ENCODE measurements at places on chromosomes 1 and 21. TPM values are rescaled to one million over a fixed set of nuclear protein-coding genes. Genes with fewer than 3 reads are reported as not detected.

- H3K4me1 ChIP-seq, result no peaks in the 10 kb centered on the region
- no peak overlapping the region for H3K4me3 ChIP-seq
- no peaks in the 10 kb centered on the region for H3K36me3 ChIP-seq
- no peaks in the 10 kb centered on the region for H3K27me3 ChIP-seq
- no peak for DNase-seq
Measured at GRCh38 chr1:180096584-180097325, 57.9 kb upstream of the QSOX1 start.

DNA sequence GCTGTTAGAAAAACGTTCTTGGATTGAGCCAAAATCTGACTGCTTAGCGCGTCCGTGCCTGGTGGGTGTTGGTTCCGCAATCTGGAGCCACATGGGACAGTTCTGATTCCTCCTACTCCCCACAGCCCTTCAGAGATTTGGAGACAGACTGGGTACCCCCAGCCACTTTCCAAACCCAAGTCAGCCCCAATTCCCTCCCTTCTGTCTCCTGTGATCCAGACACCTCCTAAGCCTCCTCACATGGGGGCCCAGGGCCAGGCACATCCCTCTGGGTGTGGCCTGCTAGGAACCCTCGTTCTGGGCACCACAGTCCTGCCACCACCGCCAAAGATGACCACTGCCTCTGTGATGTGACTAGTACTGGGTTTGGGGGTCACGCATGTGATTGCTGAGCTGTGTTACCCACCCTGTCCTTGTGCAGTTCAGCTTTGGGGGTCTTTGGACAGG lies 4.8 kb downstream of the PLA2G5 start:
- no peak overlapping the region for H3K4me3 ChIP-seq
- H3K4me1 ChIP-seq, result no peaks in the 10 kb centered on the region
- H3K27ac ChIP-seq, result no peak overlapping the region
- H3K27me3 ChIP-seq, result no peaks in the 10 kb centered on the region
- H3K36me3 ChIP-seq, result no peaks in the 10 kb centered on the region

LCE2A gene
- total RNA-seq, result not detected

GRCh38 chr1:9890224-9890731 lies 19.8 kb downstream of the CTNNBIP1 start:
- peak overlapping the region; percentile 68 for H3K27ac ChIP-seq
- H3K36me3 ChIP-seq, result no peaks in the 10 kb centered on the region
- no peaks in the 10 kb centered on the region for H3K27me3 ChIP-seq
- DNase-seq, result peak; percentile 52
- H3K4me3 ChIP-seq, result no peak overlapping the region
- peaks cover 18% of the 10 kb centered on the region for H3K4me1 ChIP-seq

GRCh38 chr1:187928288-187928687 lies 1099.5 kb downstream of the PLA2G4A start:
- H3K4me3 ChIP-seq, result no peak overlapping the region
- no peaks in the 10 kb centered on the region for H3K36me3 ChIP-seq
- no peaks in the 10 kb centered on the region for H3K27me3 ChIP-seq

C1QA gene
- 47.6 TPM for total RNA-seq

DNA sequence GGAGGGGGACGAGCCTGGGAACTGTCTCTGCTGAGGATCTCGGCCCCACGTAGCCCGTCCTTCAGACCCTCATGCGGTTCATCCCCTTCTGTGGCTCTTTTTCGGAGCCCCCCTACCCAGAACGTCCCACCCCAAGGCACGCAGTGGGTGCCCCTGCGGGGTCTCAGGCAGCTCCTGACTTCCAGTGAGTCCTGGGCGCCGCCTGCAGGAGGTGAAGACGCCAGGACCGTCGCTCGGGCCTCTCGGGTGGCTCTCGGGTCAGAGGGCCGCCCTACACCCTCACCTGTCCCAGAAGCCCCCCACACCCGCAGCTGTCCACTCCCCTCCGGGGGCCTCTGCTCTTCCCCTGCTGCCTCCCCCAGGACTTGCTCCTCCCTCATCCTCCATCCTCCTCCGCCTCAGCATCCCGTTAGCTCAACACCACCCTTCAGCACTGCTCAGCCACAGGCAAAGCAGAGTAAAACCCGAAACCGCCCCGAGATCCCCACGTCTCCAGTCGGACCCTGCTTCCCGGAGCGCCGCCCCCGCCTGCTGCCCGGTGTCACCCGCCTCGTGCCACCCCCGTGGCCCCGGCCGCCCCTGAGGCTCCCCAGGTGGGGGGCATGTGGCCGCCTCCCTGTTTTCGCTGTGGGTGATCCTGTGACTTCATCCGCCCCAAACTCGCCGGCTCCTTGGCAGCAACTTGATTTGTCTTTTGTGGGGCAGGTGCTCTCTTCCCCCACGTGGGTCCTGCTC lies 13.3 kb upstream of the POFUT2 start:
- no peak overlapping the region for H3K27ac ChIP-seq
- no peak overlapping the region for H3K4me3 ChIP-seq
- H3K27me3 ChIP-seq, result no peaks in the 10 kb centered on the region
- no peaks in the 10 kb centered on the region for H3K36me3 ChIP-seq

- H3K36me3 ChIP-seq, result no peaks in the 10 kb centered on the region
- no peak for DNase-seq
- H3K4me3 ChIP-seq, result no peak overlapping the region
Measured at GRCh38 chr1:234743791-234744611, 134.0 kb upstream of the IRF2BP2 start.

CLCA2 gene
- total RNA-seq, result 2.8 TPM

DNA sequence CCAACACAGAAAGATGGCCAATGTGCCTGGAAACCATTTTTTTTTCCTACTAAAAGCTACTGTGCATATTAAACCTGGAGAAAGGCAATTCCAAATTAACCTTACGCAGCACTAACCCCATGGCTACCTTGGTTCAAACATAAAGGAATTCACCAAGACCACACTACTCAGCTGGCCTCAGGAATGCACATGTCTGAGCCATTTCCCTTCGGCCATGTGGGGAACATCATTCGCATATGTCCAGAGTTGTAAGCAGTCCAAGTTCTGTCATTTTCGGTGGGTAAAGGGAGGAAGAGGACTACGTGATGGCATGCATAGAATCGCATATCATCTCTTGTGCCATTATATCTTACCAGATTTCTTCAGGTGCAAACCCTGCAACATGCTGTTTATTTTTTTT lies 175.4 kb downstream of the NTMT2 start:
- H3K4me1 ChIP-seq, result no peaks in the 10 kb centered on the region
- no peaks in the 10 kb centered on the region for H3K27me3 ChIP-seq
- DNase-seq, result no peak
- no peaks in the 10 kb centered on the region for H3K36me3 ChIP-seq
- no peak overlapping the region for H3K4me3 ChIP-seq

DNA sequence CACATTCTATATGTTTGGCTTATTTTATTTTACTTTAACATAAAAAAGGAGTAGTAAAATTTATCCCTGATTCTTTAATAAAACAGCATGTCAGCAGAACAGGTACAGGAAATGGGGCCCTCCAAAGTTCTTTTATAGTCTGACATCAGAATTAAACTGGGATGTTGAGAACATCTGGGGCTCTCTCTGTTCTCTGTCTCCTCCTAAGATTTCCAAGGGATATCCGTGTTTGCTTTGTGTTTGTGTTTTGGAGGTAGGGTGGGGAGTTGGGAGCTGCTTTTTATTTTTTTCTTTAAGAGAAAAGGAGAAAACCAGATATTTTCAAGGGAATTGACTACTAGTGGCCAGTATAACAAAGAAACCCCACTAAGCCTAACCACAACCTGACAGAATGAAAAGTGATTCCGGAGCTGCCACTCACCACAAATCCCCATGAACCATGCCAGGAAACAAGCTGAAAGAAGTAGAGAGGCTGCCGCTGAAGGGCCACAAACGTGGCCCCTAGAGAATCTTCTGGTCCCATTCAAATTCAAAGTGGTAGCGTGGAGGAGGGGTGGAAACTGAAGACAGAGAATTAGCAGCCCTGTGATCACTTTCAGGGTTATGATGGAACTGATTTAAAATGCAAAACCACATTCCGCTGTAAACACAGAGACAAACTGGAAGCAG lies 369.6 kb upstream of the ADGRL2 start:
- H3K27ac ChIP-seq, result no peak overlapping the region
- H3K36me3 ChIP-seq, result no peaks in the 10 kb centered on the region
- H3K4me3 ChIP-seq, result no peak overlapping the region
- no peaks in the 10 kb centered on the region for H3K27me3 ChIP-seq
- H3K4me1 ChIP-seq, result no peaks in the 10 kb centered on the region

GRCh38 chr1:199089393-199090122 lies 450.7 kb downstream of the PTPRC start:
- H3K27ac ChIP-seq, result no peak overlapping the region
- DNase-seq, result no peak
- no peaks in the 10 kb centered on the region for H3K4me1 ChIP-seq
- no peaks in the 10 kb centered on the region for H3K27me3 ChIP-seq
- H3K36me3 ChIP-seq, result no peaks in the 10 kb centered on the region

MAEL gene
- 32.7 TPM for total RNA-seq
